ENCODE measurements at places on chromosomes 5 and 9.

DNA sequence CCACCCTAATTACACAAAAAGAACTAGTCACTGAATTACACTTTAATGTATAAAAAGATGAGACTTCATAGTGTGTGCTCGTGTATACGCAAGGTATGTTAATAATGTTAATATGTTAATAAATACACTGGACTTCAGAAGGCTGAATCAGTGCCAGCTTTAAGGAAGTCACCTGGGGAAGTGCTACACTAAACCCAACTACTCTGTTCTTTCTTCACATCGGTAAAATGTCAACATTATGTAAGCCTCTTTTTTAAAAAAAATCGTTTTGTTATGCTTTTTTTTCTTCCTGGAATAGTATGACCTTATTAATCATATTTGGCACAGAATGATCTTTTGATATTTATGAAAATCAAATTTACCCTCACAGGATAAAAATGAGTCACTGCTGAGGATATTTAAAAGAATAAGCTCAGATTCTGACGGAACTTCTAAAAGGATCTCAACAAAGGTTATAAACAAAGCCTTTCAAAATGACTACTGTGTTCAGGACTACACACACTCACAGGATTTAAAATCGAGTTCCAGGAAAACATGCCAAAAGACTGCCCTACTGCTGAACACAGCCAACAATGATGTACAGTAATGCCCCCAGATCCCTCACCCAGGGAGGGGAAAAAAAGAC is 75.9 kb downstream of the AUH start:
- DNase-seq: no peak

GRCh38 chr9:136551401-136552116 is 5.7 kb upstream of the NOTCH1 start:
- no peak for DNase-seq

DNA sequence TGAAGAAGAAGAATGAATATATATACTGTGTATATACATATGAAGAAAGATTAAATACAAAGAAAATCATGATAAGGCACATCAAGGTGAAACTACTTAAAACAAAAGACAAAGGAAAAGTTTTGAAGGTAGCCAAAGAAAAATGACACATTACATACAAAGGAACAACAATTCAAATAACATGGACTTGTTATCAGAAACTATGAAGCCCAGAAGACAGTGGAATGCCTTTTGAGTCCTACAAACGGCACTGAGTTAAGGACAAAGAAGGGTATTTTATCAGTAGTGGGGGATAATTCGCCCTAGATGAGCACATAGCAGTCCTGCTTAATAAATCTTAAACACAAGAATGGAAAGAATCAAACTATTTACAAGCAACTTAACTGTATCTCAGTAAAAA is 77.8 kb downstream of the CAAP1 start:
- DNase-seq: no peak

DNA sequence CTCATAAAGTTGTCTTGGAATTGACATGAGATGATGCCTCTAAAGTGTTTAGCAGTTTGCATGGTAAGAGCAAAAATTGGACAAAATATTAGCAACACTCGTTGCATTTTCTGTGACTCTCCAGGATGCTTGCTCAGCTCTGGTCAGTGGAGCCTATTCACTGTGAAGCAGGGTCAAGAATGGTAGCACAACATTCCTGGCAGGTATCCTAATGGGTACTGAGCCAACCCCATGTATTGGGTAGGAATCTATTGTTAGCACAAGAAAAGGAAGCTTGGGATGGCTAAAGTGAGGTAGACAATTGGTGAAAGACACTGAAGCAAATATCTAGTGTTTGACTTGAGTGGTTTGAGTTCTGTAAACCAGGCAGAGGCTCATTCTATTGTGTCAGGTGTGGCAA is 10.4 kb upstream of the ACTBL2 start:
- DNase-seq: no peak

Data from activated gamma-delta T cell treated with Interleukin-2 at 50 U/mL for 16 hours (primary cell).